ENCODE measurements at places on chromosomes 2 and 18.

- DNase-seq = no peak
Observed at GRCh38 chr2:134774786-134775641, 56.2 kb upstream of the TMEM163 start.

- DNase-seq = no peak
Observed at GRCh38 chr2:129504646-129505045, 474.8 kb upstream of the RAB6C start.

DNA sequence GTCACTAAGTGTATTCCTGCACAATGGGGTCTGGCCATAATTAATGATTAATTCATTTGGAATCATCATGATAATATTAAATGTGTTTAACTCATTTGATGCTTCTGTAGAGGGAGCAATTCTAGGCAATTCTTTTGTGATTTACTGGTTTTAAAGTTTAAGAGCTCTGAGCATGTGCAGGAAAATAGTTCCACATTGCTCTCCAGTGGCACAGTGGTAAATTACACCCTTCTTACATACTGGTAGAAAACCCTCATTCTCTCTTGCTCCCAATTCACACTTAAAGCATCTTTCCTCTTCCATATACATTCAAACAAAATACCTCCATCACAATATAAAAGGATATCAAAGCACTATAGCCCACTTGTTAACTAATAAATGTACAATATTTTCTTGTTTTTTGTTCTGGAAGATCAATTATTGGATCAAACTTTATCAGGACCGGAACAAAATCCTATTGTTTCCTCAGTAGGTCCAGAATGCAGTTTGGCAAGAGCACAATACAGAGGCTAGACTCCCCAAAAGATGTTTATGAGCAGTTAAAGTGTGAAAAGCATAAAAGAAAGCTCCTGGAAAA lies 844.3 kb downstream of the MBD2 start:
- DNase-seq = peak; percentile 19

DNA sequence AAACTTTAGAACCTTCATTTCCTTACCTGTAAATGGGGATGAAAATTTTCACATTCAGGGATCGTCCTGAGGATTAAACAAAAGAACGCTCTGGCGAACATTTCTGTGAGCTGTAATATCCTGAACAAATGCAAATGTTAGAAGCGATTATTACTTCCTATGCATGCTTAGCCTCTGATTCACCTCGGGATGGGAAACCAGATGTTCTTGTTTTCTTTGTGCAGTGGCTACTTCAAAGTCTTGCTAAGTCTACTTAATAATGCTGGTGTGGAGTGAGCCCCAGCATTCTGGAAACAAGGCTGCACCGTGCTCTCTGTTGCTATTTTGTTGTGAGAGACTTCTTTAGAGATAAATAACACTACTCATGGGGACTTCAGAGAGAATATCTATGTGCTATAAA lies 119.1 kb upstream of the PELI1 start:
- DNase-seq = no peak

- no peak for DNase-seq
Observed at GRCh38 chr2:157897106-157897971, 21.2 kb upstream of the ACVR1 start.

GRCh38 chr2:190716176-190716807 lies 67.4 kb downstream of the NAB1 start:
- DNase-seq = no peak

GRCh38 chr2:230085201-230085600 lies 16.5 kb upstream of the SLC16A14 start:
- no peak for DNase-seq

- no peak for DNase-seq
Observed at GRCh38 chr2:215401896-215402379, 33.9 kb downstream of the FN1 start.

Data from NCI-H187 treated with DMSO at 0.1 percent for 48 hours (cell line).